ENCODE measurements at places on chromosomes 13 and 19. TPM values are rescaled to one million over a fixed set of nuclear protein-coding genes. Genes with fewer than 3 reads are reported as not detected.

The NLRP11 gene
- 0.23 TPM for total RNA-seq

The ZNF835 gene
- not detected for total RNA-seq

The HCST gene
- total RNA-seq = not detected

The RGCC gene
- 2.6 TPM for total RNA-seq

The ZNF546 gene
- total RNA-seq = 2.5 TPM

The MAB21L1 gene
- total RNA-seq = not detected

The WDR87 gene
- total RNA-seq = not detected

The TUBB4A gene
- total RNA-seq = 6.0 TPM

The ADGRE1 gene
- total RNA-seq = not detected

DNA sequence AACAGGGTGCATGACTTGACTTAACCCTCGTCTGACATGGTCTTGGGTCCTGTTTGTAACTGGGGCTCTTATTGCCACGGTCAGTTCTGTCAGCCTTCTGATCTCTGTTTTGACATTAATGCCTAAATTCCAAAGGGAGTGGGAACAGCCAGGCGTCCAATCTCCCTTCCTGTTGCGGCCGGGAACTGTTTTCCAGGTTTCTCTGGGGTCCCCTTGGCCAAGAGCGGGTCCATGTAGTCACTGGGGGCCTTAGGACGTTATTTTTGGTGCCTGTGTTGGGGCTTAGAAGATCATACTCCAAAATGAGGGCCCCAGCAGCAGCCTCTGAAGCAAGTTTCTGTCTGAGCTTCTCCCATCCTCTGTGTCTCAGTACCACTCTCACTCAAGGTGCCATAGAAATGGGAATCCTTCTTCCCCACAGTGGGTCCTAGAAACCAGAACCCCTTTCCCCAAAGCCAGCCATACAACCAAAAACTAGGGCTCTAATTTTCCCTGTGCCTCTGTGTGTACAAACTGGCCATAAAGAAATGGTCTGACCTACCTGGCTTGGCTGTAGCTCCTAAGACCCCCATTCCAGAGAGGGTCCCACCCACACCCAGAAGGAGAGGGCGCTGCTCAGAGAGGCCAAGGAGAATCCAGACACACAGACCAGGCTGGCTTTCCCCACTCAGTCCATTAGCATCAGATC lies 50.4 kb downstream of the C13orf46 start:
- no peak for DNase-seq

DNA sequence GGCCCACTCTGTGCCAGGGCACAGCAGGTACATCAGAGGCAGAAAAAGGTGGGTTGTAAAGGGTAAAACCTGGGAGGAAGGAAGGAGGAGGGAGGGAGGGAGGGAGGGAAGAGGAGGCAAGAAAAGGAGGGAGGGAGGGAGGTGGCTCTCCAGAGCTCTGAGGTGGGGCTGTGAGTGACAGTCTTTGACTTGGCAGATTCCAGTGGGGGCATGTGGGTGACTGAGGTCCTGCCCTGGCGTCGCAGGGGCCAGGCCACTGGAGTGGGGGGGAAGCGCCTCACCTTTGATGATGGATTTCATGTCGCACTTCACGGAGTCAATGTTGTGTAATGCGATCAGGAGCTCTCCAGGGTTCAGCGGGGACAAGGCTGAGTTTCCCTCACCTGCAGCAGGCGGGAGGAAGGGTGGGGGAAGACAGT lies 6.0 kb upstream of the RSPH6A start:
- DNase-seq = no peak

DNA sequence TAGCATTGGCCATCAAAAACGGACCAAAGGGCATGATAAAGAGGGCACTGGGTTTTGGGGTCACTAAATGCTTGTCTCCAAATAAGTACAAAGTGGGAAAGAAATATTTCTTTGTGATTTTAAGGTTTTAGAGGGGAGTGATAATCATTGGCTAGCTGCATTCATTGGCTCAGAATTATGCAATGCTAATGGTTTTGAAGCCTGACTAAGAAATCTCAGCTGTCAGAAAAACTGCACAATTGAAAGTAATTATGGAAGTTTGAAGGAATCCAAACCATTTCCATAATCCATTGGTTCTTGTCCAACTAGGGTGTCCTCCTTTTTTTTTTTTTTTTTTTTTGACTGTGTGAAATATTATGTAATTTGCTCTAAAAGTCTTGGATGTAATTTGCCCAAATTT lies 88.2 kb upstream of the ARGLU1 start:
- DNase-seq = no peak

- peak; percentile 67 for DNase-seq
Observed at GRCh38 chr13:108961542-108962125, 332.2 kb downstream of the MYO16 start.

DNA sequence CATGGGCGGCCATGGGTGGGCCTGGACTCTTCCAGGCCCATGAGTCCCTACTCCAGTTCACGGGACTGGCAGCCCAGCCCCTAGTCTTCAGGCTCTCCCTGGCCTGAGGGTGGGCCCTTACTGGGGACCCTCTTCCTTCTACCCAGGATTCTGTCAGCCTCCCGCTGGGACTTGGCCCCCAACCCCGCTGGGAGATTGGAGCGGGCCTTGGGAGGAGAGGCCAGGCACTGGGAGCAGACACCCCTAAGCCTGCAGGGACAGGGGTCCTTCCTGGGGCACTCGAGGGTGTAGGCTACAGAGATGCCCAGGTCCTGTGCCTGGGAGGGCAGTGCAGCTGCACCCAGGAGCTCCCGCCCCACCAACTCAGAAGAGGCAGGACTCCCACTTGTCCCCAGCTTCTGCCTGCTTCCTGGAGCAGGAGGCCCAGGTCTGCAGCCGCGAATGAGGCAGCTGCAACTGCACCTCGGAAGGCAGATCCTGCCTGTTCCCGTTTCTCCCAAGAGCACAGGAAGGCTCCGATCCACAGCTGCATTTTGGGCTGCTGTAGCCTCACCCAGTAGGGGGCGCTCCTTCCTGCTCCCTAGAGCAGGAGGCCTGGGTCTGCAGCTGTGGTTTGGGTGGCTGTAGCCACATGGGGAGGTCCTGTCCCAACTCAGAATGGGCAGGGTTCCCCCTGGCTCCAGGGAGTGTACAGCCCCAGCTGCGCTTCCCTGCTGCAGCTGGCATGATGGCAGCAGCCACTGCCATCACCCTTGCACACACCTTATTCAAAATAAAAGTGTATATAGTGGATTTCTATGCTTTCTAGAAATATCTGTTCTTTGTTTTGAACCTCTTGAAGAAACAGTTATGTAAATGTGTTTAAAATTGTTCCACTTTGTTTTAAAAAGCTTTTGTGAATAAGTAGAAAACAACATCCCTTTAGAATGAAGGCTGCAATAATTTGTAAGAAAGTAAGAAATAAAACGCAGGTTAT lies 46.8 kb downstream of the TEX26 start:
- peak; percentile 42 for DNase-seq

DNA sequence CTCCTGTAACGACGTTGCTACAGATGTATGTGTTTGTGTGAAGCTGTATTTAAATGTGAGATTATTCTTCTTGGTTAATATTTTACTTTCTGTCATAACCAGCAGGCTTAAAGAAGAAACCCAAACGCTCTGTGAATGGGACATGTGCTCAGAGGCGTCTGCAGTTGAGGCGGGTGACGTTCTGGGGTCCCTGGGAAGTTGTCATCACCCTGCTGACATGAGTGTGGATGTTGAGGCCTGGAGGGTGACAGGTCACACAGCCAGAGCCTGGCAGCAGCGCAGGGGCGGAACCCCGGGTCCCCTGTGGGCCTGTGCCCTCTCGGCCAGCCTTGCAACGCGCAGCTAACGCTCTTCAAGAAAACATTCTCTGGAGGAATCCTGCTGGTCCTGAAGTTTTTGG lies 16.6 kb downstream of the RASA3 start:
- no peak for DNase-seq

DNA sequence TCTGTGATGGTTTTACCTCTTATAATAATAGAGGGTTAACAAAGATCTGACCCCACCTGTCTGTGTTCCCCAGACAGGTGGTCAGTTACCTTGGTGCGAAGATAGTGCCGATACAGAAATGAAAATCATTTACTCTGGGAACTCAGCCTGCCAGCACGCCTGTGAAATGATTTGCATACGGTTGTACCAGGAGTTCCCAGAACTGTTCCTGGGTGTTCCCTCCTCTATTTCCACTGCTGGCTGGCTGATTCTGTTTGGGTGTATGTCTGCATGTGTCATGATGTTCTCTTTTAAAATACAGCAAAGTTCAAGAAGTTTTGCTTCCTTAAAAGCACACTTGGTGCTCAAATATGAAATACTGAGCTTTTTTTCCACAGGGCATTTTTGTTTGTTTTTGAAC lies 527.1 kb downstream of the FGF9 start:
- no peak for DNase-seq

GRCh38 chr13:28704282-28704681 lies 14.5 kb downstream of the SLC46A3 start:
- no peak for DNase-seq

GRCh38 chr13:101706651-101707050 lies 254.2 kb downstream of the ITGBL1 start:
- DNase-seq = peak; percentile 71

- no peak for DNase-seq
Observed at GRCh38 chr13:71583581-71583980, 283.4 kb downstream of the DACH1 start.

GRCh38 chr13:26184791-26185250 lies 37.3 kb downstream of the RNF6 start:
- peak; percentile 78 for DNase-seq

GRCh38 chr19:4557144-4557970 lies 2.1 kb downstream of the SEMA6B start:
- peak; percentile 59 for DNase-seq

- DNase-seq = no peak
Observed at GRCh38 chr13:66329988-66330451, 900.1 kb downstream of the PCDH9 start.

DNA sequence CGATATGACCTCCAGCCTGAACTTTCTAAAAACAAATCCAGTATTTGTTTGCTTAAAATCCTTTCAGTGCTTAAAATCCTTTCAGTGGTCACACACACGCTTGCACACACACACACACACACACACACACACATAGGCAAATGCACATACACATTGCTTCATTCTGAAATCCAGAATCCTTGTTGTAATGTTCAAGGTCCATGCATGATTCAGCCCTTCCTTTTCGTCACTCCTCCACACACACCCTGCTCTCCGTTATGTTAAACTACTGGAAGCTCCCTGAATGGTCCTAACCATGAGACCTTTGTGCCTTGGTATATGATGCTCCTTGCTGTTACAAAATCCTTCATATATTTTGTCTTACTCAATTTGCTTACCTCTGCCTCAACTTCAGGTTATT lies 44.9 kb downstream of the SERTM1 start:
- DNase-seq = no peak

GRCh38 chr19:29239213-29239776 lies 26.3 kb upstream of the UQCRFS1 start:
- no peak for DNase-seq

- no peak for DNase-seq
Observed at GRCh38 chr13:59477011-59477410, 686.7 kb downstream of the DIAPH3 start.

DNA sequence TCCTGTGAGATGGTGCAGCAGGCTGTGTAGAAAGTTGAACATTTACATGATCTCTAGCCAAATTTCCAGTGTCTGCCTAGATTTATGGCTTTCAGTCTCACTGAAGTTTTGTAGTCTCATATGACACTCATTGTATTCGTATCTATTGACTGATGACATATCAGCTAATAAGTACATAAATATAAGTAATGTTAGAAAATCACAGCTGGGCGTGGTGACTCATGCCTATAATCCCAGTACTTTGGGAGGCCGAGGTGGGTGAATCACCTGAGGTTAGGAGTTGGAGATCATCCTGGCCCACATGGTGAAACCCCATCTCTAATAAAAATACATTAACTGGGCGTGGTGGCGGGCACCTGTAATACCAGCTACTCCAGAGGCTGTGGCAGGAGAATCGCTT lies 54.7 kb upstream of the HTR2A start:
- DNase-seq = peak; percentile 94

- DNase-seq = no peak
Observed at GRCh38 chr13:78867655-78868054, 208.7 kb upstream of the OBI1 start.

DNA sequence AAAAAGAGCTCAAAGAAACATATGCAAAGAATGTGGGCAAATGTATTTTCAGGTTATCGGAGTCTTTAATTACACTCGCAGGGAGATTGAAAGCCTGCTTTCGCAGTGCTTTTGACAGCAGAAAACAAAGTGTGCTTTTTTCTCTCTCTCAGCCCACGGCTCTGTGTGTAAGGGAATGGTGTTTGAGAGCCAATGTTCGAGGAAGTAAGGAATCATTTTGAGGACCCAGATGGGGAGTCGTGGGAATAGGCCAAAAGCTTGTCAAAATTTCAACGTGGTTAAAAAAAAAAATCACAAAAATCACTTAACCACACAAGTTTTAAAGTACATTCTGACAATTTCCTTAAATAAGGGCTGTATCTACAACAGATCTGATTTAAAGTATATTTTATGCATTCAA lies 197.1 kb upstream of the IRS2 start:
- no peak for DNase-seq

GRCh38 chr13:23175920-23176319 lies 4.9 kb upstream of the SGCG start:
- peak; percentile 29 for DNase-seq

GRCh38 chr13:31793246-31793645 lies 53.9 kb downstream of the RXFP2 start:
- peak; percentile 74 for DNase-seq

GRCh38 chr13:85864963-85865530 lies 65.8 kb upstream of the SLITRK6 start:
- DNase-seq = peak; percentile 52

DNA sequence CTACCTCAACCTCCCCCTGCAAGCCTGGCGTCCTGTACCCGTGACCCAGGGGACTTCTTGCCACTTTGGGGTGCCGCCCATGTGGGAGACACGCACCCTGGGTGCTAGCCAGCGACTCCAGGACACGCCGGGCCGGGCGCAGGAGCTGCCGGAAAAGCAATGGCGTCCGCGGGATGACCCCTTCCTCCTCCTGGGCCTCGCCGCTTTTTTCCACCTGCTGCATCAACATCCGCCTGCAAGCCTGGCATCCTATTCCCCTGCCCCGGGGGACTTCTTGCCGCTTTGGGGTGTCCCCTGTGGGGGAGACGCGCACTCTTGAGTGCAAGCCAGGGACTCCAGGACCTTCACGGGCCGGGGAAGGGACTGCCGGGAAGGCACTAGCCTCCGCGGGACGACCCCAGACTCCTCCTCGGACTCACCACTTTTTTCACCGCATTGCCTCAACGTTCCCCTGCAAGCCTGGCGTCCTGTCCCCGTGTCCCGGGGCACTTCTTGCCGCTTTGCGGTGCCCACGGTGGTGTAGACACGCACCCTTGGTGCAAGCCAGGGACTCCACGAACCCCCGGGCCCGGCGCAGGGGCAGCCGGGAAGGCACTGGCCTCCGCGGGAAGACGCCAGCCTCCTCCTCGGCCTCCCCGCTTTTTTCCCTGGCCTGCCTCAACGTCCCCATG lies 237.8 kb downstream of the TUBA3C start:
- no peak for DNase-seq

Measured in PC-3 (cell line).